Fibroblast of the conjunctiva (primary cell): ENCODE measurements at places on chromosomes 6 and 20.

DNA sequence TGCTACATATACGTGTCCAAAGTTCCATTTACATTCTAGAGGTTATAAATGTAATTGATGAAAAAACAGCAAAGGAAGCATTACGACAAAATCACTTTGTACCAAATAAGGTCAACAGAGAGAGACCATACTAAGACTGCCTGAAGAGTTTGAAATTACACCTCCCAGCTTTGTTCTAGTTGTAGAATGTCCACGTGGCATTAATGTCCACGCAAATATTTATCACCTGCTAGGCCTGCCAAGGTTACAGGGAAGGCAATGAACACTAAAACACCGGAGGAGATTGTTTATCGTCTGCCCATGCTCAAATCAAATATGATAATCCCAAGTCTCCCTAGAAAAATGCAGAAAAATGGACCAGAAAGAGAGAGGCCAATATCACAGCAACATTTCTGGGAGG is 6.2 kb downstream of the RALGAPA2 start:
- no peak for DNase-seq

GRCh38 chr6:155219858-155220301 is 43.9 kb upstream of the CLDN20 start:
- DNase-seq: no peak

DNA sequence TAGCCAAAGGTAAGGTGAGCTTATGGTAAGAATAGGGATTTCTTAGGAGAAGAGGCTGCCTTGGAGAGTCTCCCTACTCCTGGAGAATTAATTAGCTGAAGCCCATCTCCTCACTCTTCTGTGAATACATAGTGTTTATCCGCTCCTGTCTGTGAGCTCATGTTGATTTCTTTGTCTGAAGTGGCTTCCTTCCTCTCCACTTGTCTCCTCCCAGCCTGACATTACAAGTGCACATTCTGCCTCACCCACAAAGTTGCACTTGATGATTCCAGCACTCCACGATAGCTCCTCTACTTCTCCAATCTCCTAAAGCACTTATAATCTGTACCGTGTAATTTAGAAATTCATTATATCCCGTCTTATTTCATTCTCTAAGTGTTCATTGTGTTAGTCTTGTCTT is 287.2 kb downstream of the QKI start:
- DNase-seq: no peak

DNA sequence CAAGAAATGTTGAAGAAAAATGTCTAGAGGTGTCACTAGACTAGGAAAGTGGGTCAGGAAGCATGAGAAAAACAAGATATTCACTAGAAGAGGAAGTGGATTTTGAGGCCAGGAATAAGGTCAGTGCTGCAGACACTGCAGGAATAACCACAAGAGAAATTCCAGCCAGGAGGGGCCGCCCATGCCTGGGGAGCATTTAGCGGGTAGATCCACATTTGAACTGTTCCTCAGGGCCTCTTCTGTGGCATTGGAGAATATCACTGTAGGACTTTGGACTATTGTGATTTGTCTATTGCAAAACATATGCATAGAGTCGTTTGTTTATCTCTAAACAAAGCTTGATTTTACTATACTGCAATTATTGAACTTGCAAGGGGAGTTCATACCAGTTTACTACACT is 49.6 kb upstream of the CCDC28A start:
- no peak for DNase-seq

DNA sequence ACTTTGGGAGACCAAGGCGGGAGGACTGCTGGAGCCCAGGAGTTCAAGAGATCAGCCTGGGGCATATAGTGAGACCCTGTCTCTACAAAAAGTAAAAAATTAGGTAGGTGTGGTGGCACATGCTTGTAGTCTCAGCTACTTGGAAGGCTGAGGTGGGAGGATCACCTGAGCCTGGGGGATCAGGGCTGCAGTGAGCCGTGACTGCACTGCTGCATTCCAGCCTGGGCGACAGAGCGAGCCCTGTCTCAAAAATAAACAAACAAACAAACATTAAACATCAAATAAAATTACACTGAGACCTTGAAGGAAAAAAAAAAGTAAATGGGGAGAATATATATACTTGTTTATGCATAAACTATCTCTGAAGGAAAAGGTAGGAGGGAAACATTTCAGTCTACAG is 387.8 kb downstream of the ZFAND3 start:
- DNase-seq: no peak

DNA sequence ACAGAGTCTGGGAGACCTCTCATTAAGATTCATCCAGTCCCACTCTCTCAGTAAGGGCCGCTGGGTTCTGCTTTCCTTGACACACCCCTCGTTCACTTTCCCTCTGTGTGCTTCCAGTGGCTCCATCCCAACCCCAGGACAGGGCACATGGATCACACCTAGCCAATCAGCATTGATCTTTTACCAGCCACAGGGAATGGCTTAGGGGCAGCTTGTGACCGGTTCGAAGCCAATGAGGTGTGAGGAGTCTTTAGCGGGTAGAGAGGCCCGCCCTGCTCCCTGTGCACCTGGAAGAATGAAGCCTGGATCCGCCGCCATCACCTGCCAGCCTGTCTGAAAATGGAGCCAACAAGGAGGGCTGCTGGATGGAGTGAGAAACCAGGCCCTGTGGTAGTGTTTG is 35.2 kb upstream of the OVOL2 start:
- DNase-seq: no peak

GRCh38 chr20:5290596-5290995 is 26.2 kb downstream of the PROKR2 start:
- DNase-seq: no peak

- no peak for DNase-seq
These were observed 29.1 kb downstream of the ZDHHC14 start for GRCh38 chr6:157410045-157410444.

GRCh38 chr6:90764001-90764400 is 177.1 kb upstream of the MAP3K7 start:
- no peak for DNase-seq

- DNase-seq: no peak
These were observed 613.2 kb upstream of the NOX3 start for GRCh38 chr6:156068881-156069280.

DNA sequence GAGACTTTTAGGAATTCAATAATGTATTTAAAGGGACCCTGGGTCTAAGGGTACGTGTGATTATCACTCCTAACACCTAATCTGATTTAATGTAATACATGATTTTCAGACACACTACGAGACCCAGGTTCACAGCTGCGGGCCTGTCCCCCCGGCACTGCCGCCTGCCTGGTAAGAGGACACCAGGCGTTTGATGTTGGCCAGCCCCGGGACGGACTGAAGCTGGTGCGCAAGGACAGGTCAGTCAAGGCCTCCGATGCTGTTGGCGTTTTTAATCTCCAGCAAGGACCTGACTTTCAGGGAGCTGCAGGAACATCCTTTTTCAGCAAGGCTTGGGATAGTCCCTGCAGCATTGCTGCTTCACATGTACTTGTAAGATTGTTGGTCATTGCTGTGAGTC is 58.2 kb downstream of the IGF2R start:
- no peak for DNase-seq

- DNase-seq: no peak
These were observed 26.1 kb upstream of the GABRR1 start for GRCh38 chr6:89243331-89243629.

- DNase-seq: no peak
These were observed 86.2 kb upstream of the GPR6 start for GRCh38 chr6:109891924-109892323.

DNA sequence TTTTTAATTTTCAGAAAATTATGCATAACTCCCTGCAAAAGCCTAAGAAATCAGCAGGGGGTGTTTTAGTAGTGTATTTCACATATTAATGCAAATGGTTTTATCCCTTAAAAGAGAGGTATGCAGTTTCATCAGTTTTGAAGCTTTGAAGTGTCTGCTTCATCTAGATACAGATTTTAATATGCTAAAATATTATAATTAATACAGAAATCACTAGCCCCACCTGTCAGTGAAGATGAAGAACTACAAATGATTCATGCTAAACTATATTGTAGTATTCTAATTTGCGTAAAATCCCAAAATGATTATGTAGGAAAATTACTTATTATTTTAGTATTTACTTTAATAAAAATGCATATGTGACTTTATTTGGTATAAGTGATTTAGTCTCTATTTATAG is 2.9 kb upstream of the TFB1M start:
- no peak for DNase-seq

DNA sequence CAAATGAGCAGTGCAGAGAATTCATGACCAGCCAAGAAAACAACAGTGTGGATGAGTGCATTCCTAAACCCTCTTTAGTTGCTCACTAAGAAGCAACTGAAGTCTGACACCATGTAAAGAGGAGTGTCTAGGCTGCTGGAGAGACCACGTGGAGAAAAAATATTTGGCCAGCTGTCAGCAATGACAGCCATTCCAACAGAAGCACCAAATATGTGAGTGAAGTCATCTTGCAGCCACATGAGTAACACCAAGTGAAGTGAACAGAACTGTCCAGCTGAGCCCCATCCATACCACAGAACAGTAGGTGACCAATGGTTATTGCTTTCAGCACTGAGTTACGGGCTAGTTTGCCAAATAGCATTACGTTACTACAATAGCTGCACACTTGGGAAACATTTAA is 89.4 kb downstream of the TBXT start:
- peak; percentile 65 for DNase-seq

GRCh38 chr20:6058684-6059295 is 4.9 kb upstream of the LRRN4 start:
- DNase-seq: no peak

DNA sequence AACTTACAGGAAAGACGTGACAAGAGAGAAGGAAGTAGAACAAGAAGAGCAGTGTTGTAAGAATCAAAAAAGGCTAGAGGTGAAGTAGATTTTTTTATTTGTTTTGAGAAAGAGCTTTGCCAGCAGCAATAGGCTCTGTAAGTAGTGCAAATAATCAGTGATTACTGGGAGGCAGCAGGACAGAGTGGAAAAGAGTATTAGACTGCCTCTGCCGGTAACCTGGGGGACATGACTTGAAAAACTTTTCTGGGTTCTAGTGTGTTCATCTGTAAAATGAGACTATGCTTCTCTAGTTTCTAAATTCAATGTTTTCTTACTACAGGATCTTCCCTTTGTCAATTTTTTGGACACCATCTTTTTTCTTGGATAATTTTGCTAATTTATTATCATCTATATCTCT is 5.8 kb upstream of the IRAK1BP1 start:
- no peak for DNase-seq

- no peak for DNase-seq
These were observed 573.6 kb downstream of the PRKN start for GRCh38 chr6:162154001-162154400.

DNA sequence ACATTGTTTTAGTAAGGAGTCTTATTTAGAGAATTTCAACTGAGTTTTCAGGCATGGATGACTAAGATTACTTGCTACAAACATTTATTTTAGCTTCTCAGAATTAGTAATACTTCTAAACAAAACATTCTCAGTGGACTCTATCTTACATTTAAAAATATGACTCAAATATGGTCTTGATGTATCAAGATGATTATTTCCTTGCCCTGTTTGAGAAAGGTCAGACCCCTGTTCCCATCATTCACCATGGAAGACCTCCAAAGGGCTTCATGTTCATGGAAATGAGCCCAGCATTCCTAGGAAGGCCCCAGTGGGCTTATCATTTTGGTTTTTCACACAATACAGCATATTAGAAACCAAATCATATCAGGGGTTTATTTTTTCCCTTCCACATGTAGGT is 24.6 kb upstream of the TRPC4AP start:
- DNase-seq: no peak

- no peak for DNase-seq
These were observed 65.4 kb upstream of the MAFB start for GRCh38 chr20:40754339-40754943.

- DNase-seq: peak; percentile 38
These were observed 6.4 kb downstream of the TIAM2 start for GRCh38 chr6:155001482-155001881.

DNA sequence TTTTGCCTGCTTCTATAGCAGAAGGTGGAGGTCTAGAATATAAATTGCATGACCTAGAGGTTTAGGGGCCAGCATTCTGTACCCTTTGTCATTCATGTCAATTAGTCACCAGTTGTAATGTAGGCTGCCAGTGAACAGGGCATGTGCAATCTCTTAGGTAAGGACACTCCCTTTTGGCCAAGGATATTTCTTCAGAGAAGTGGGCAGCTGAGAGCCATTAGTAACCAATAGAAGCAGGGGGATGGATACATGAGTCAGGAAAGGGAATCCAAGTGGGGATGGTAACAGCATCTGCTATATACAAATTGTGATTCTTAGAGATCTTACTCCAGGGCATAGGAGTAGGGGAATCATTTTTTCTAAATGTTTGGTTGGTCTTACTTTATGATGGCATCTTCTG is 494.2 kb upstream of the JAG1 start:
- no peak for DNase-seq

GRCh38 chr20:44532259-44532980 is 10.6 kb upstream of the SERINC3 start:
- no peak for DNase-seq

DNA sequence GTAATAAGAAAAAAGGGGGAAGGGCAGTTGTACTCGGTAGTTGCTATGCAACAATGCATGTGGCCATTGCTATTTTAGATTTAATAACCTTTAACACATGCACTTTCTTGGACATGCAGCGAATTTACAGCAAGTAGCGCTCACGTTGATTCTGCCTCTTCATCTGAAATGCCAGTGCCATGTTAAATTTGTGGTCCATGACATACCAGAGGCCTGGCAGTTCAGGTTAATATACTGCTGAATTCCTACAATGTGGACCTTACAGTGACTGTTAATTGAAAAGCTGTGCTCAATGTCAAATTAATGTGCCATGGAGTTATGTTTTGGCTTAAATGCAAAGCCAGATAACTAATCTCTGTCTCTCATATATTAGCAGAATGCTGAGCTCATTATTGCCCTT is 699.7 kb downstream of the DOK5 start:
- no peak for DNase-seq

GRCh38 chr20:19456595-19457395 is 244.4 kb downstream of the SLC24A3 start:
- DNase-seq: no peak

DNA sequence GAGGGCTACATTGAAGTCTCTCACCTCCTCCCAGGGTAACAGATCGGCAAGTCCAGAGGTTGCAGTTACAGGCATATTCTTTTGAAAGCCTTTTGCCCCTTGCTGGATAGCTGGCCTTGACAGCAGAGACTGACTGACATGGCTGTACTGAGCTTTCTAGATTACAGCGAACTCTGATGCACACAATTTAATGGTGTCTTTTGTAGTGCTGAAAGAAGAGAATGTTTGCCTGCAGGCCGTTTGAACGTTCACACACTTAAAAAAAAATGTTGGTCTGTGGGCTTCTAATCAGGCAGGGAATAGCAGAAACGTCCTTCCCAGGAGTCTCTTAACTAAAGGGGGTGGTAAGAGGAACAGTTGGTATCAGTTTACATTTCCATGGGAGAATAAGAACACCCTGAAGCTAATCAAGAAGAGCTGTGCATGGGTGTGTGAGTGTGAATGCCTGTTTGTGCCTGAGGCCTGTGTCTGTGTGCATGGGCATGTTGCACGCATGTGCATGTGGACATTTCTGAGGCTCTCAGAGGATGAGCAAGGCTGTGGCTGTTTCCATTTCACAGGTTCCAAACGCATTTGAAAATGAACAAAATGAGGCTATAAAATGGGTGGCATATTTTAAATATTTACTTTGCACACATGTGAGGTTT is 213.9 kb upstream of the SSTR4 start:
- DNase-seq: no peak
